ENCODE measurements at places on chromosomes 3 and 15. TPM values are rescaled to one million over a fixed set of nuclear protein-coding genes. Genes with fewer than 3 reads are reported as not detected.

- no peak for DNase-seq
Measured at GRCh38 chr15:91304786-91305185, 204.7 kb downstream of the SV2B start.

Gene ITGA11
- 41.0 TPM for total RNA-seq

DNA sequence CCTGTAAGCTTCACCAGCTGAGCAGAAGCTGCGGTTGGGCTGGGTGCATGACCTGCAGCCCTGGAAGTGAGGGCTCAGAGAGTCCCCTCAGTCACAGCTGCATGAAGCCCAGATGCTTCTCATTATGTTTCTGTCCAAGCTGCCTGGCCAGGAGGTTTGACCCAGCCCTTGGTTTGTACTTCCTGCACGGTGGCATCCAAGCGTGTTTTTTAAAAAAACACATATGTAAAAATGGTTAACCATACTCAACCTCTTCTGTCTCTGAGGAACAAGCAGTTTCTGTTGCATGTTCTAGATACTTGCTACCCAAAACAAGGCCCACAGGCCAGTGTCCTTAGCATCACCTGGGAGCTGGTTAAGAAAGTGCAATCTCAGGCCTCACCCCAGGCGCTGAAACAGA lies 76.0 kb upstream of the ATP10A start:
- no peak for DNase-seq

- DNase-seq: peak; percentile 84
Measured at GRCh38 chr3:138600100-138600745, 6.2 kb upstream of the CEP70 start.

GRCh38 chr3:68103811-68104210 lies 449.4 kb upstream of the SUCLG2 start:
- no peak for DNase-seq

Gene TLR9
- total RNA-seq: not detected

Data from MG63 (cell line).